Stimulated activated CD4-positive, alpha-beta T cell treated with anti-CD3 and anti-CD28 coated beads, Interleukin-15, amount 100 ng/mL, for 48 hours (primary cell): ENCODE measurements at places on chromosomes 11 and 22.
A peak's percentile ranks its signal among the peaks of the same experiment; 100 is the strongest.

- DNase-seq = no peak
These were observed 17.6 kb upstream of the CD81 start for GRCh38 chr11:2359557-2359956.

GRCh38 chr22:49045276-49045675 lies 782.4 kb downstream of the BRD1 start:
- no peak for DNase-seq

- no peak for DNase-seq
These were observed 52.0 kb upstream of the ELF5 start for GRCh38 chr11:34565417-34566207.

- DNase-seq = no peak
These were observed 45.2 kb downstream of the MORC2 start for GRCh38 chr22:30923168-30923900.

DNA sequence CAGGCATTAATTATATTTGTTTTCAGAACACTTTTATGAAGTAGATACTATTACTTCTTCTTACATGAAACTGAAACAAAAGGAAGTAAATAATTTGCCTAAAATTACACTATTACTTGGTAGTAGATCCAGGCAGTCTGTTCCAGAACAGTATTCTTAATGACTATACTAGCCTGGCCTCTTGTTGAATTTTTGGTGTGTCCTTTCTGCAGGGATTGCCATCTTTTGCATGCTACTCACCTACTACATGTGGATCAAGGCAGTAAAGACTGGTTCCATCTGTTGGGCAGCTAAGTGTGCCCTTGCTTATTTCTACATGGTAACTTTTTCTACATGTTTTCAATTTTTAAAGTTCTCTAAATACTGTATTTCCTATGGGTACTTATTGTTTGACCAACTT lies 12.8 kb downstream of the STT3A start:
- DNase-seq = no peak

GRCh38 chr22:33923660-33924246 lies 3.5 kb upstream of the LARGE1 start:
- no peak for DNase-seq

DNA sequence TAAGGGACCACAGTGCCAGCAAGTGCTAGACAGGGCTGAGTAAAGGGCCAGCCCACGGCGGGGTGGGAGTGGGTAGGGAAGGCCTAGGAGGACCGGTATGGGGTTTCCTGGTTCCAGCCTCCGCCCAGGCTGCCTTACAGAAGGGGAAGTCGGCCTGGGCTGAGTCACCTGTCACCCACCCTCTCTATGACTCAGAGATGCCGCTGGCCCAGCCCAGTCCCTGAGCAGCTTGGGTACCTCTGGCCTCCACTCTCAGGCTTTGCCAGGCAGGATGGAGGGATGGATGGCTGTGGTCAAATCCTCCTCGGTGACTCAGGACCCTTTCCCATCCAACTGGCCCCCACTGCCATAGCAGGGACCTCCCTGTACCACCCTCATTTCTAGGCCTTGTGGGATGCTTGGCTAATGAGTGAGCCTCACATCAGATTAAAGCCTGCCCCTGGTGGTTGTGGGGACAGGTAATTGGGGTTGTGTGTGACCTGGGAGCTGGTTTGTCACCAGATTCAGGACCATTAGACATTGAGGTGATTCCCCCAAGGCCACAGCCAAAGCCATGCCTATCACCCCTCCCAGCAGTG lies 13.9 kb downstream of the SLC35E4 start:
- DNase-seq = peak; percentile 79

DNA sequence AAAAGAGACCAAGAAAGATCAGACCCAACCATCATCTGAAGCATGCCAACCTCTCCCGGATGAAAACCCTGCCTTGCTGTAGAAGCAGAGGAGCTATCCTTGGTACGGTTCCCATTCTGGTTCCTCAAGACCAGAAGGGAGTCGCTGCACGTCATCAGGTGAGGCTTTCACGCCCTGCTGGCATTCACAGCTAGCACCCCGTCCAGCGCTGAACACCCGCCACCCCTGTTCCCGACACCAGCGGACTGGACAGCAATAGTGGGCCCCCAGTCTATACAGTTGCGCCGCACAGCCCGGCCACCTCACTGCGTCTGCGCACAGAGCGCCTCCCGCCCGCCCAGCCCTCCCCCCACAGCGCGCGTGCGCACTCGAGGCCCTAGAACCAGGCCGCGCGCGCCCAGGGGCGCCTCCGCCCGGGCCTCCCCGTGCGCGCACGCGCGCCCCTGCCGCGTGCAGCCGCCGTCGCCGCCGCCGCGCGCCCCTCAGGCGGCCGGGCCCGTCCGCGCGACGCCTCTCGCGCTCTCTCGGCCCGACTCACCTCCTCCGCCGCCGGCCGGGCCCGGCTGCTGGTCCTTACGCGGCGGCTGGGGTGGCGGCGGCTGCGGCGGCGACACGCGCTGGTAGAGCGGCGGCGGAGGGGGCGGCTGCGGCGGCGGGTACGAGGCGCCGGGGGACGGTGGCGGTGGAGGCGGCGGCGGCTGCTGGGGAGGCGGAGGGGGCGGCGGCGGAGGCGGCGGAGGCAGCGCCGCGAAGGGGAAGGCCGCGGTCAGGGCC lies 706 bp downstream of the SF1 start:
- peak; percentile 68 for DNase-seq

DNA sequence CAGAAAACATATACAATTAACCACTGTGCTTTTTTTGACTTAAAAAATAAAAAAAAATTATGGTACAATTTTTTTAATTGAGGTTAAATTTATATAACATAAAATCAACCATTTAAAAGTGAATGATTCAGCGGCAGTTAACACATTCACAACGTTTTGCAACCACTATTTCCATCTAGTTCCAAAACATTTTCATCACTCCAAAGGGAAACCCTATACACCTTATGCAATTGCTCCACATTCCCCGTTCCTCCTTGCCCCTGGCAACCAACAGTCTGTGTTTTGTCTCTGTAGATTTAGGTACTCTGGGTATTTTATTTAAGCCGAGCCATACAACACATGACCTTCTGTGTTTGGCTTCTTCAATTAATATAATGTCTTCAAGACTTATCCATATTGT lies 15.3 kb downstream of the DDI1 start:
- no peak for DNase-seq

DNA sequence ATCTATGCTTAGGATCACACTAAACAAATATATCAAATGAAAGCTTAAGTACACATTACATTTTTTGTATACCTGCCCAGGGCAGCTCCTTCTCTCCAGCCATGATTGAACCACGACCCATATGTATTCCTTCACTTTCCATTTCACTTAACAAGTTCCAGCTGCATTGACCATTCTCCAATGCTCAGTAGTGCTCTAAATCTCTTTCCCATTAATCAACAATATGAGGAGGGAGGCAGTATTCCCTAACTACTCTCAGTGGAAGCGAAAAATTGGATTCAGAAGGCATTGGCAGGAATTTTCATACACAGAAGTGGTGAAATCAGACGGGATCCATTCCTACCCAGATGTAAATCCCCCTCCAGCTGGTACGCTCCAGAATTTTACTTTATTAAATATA lies 372.0 kb upstream of the LUZP2 start:
- DNase-seq = no peak

DNA sequence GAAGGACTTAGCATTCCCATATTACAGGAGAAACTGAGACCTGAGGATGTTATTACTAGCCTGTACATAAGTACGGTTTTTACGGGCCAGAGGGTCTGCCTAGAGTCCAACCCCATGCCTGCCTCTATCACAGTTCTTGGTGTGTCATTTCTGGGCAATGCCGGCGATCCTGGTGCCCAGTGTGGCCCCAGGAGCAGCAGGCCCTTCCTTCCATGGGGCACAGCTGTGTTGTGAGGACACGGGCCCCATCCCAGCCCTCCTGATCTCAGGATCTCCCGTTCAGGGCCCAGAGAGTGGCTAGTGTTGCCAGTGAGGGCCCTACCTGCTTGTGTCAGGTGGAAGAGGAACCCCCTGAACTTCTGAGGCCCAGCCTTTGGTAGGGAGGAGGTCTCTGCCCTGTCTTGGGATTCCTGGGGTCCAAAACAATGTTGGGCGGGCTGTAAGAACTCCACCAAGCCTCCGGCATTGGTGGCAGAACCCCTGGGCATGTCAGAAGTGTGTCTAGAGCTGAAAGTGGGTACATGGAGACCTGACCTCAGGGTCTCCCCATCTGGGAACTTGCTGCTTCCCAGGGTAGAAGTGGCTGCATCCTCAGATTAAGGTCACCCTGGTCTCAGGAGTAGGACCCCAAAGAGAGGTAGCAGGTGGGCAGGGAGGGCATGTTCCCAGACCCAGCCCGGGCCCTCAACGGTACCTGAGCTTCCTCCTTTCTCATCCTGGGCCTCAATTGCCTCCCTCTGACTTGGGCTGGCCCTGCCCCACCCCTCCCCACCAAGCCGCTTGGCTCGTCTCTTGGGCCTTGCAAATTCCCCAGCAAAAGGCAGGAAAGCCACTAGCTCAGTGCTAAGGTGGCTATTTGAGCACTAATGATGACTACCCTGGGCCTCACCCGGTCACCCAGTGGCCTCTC lies 74.6 kb upstream of the KCNQ1OT1 start:
- no peak for DNase-seq

GRCh38 chr11:112150517-112150916 lies 13.4 kb downstream of the IL18 start:
- no peak for DNase-seq

- DNase-seq = no peak
These were observed 69.7 kb downstream of the TENM4 start for GRCh38 chr11:79371152-79371551.

GRCh38 chr22:37167176-37167980 lies 17.7 kb upstream of the IL2RB start:
- no peak for DNase-seq

- DNase-seq = no peak
These were observed 1475.2 kb downstream of the TBC1D22A start for GRCh38 chr22:48237466-48238283.

DNA sequence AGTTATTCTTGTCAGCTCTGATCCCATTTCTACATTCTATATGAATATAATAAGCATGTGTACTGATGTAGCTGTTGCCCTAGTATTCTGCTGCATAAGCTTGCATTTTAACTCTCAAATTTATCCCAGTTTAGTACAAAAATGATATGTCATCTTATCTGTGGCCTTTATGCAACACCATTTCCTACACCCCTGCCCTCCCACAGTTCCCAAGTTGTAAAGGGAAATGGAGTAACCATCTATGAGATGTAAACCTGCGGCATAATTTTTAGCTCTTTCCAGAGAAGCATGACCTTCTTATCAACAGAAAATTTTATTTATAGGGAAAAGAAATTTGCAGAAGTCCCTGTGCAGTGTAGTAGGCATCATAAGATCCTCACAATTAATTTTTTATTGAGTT lies 18.9 kb upstream of the CARD18 start:
- no peak for DNase-seq

GRCh38 chr11:128882451-128882850 lies 8.7 kb upstream of the KCNJ5 start:
- DNase-seq = no peak

GRCh38 chr11:86696451-86696850 lies 24.0 kb upstream of the ME3 start:
- DNase-seq = no peak

GRCh38 chr11:79189601-79190000 lies 251.2 kb downstream of the TENM4 start:
- no peak for DNase-seq

- DNase-seq = no peak
These were observed 27.8 kb upstream of the CLNS1A start for GRCh38 chr11:77665240-77665965.

- no peak for DNase-seq
These were observed 74.3 kb downstream of the MYEOV start for GRCh38 chr11:69368119-69368880.

- no peak for DNase-seq
These were observed 107.1 kb upstream of the CD44 start for GRCh38 chr11:35031867-35032266.

DNA sequence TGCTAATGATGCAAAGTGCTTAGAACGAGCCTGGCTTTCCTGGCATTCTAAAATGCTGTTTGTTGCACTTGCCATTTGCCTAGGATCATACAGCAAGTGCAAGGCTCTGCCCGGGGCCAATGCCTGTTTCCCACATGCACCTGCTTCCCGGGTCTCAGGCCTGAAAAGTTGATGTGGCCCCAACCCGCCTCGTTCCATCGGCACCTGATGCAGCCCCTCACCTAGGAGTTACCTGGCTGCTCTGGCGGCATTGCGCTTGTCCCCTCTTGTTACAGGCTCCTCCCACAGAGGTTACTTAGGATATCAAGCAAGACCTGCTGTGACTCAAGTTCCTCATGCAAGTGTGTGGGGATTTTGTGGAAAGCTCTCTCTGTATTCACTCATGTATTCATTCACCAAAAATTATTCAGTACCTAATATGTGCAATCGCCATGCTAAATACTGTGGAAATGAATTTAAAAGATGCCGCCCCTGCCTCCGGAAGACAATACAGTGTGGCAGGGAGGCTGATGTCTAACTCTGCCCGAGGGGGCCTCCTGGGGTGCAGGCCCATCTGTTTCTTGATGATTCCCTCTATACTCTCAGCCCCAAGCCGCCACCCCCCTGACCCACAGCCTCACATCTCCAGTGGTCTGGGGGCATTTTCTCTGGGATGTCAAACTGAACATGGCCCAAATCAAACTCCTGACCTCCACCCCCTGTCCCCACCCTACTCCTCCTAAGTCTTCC lies 184.5 kb downstream of the EFCAB6 start:
- DNase-seq = no peak

- no peak for DNase-seq
These were observed 314.6 kb downstream of the BLID start for GRCh38 chr11:121801394-121801748.

GRCh38 chr11:8063324-8063723 lies 17.7 kb upstream of the TUB start:
- DNase-seq = no peak

DNA sequence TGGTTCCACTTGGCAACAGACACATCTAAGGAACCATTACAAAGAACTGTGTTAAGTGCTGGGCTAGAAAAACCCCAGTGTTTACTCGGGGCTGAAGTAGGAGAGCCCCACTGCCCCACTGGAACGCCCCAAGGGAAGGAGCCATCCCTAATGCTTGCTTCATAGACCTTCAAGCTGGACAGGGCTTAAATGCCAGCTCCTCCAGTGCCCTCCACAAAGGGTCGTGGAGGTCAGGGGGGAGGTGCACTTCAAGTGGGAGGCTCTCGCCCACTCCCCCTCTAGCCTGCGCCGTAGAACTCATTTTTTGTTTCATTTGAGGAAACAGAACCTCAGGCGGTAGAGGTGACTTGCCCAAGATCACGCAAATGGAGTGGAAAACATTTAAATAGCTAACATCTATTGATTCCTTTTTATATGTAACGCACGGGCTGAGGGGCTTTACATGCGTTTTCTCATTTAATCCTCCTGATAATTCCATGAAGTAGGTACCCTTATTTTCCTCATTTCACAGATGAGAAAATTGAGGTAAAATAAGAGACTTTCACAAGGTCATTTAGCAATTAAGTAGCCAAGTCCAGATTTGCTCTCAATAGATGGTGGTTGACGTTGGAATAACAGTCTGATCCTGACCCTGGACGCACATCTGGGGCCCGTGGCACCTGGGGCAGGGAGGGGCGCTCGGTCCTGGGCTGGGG lies 545 bp upstream of the ZDHHC13 start:
- no peak for DNase-seq

GRCh38 chr11:35721651-35722282 lies 59.2 kb downstream of the TRIM44 start:
- no peak for DNase-seq
